ENCODE measurements at places on chromosomes 1 and 21. TPM values are rescaled to one million over a fixed set of nuclear protein-coding genes. Genes with fewer than 3 reads are reported as not detected.

The KRTAP19-7 gene
- total RNA-seq, result not detected

DNA sequence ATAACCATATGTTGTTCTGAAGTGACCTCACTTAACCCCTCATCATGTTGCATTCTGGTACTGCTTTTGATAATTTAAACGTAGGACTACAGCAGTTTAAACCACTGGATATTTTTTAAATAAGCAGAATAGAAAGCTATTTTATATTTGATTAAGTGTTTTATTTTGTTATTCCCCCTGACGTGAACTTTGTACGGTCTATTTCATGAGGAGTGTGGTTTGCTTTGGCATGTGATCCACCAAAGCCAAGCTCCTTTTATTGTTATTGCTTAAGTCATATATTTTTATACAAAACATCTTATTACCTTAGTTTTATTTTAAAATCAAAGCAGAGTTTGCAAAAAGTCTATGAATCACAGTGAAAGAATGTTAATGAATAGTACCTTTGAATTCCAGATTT is 101.4 kb upstream of the L1TD1 start:
- DNase-seq, result no peak

- DNase-seq, result no peak
These were observed 94.5 kb upstream of the SLC5A9 start for GRCh38 chr1:48127735-48128685.

- DNase-seq, result no peak
These were observed 3.0 kb downstream of the USP1 start for GRCh38 chr1:62439652-62440371.
